ENCODE measurements at places on chromosomes 7 and 10.

DNA sequence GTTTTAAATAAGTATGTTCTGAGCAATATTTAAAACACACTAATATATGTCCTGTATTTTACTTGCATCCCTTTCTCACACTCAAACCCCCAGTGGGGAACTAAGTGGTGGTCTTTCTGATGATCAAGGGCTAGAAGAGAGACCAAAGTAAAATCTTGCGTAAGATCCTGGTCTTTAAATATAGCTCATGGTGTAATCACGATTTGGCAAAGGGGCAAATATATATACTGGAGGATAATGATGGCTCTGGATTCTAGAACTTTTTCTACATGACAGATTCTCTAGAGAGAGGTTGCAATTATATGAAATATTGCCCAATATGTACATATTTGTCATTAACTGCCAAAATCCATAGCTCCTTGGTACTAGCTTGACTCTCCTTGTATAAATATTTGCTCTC, 438.3 kb downstream of the NXPH1 start:
- no peak for DNase-seq

- DNase-seq: no peak
These were observed 120.7 kb downstream of the LRMDA start for GRCh38 chr10:75552171-75552570.

GRCh38 chr7:18191341-18191740, 163.7 kb upstream of the PRPS1L1 start:
- DNase-seq: no peak

GRCh38 chr7:101618916-101619315, 10.2 kb downstream of the MYL10 start:
- DNase-seq: no peak

DNA sequence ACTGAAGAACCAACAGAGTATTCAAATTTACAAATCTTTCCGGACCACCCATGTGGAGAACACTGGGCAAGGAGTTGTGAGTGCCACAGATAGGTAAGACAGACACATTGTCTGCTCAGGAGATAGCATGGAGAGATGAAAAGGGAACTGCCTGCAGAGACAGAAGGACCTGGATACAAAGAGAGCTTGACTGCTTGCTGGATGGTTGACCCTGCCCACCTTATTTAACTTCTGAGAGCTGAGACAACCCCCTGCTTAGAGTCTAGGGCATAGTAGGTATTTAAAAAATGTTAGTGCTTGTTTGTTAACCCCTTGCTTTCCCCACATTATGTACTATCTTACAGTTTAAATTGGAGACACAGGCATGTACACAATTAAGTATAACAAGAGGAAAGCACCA, 314.1 kb downstream of the THSD7A start:
- DNase-seq: no peak

- DNase-seq: no peak
These were observed 36.5 kb downstream of the KLF6 start for GRCh38 chr10:3748484-3748883.

DNA sequence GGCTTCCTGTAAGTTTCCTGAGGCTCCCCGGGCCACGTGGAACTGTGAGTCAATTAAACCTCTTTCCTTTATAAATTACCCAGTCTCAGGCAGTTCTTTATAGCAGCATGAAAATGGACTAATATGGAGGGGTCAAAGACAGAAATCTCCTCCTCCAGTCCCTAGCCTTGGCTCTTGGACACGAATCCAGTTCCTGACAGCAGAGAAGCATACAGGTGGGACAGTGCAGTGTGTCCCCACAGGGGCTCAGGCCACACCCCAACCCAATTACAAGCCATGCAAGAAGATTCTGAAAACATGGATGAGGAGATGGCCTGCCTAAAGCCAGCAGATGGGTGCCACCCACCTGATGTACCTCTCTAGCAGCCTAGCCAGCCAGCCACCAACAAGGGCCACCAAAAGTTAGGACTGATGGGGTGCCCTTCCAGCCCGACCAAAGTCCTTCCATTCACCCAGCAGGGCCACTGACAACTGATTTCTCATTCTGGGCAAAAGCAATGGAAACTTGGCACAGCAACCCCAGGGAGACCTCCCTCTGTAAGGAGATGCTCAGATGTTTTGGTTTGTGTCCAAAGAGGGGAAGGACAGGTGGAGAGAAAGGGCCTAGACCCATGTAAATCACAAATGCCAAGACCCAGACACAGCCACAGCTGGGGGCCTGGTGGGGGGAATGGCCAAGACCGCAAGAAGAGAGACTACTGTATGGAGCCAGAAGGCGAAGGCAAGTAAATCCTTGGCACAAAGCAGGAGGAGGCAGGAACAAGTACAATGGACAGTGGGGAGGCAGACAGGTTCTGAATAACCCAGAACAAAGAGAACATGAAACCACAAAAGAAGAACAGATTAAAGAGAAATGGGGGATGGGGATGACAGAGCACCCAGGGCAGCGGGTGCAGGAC, 13.6 kb downstream of the GPRIN2 start:
- no peak for DNase-seq

DNA sequence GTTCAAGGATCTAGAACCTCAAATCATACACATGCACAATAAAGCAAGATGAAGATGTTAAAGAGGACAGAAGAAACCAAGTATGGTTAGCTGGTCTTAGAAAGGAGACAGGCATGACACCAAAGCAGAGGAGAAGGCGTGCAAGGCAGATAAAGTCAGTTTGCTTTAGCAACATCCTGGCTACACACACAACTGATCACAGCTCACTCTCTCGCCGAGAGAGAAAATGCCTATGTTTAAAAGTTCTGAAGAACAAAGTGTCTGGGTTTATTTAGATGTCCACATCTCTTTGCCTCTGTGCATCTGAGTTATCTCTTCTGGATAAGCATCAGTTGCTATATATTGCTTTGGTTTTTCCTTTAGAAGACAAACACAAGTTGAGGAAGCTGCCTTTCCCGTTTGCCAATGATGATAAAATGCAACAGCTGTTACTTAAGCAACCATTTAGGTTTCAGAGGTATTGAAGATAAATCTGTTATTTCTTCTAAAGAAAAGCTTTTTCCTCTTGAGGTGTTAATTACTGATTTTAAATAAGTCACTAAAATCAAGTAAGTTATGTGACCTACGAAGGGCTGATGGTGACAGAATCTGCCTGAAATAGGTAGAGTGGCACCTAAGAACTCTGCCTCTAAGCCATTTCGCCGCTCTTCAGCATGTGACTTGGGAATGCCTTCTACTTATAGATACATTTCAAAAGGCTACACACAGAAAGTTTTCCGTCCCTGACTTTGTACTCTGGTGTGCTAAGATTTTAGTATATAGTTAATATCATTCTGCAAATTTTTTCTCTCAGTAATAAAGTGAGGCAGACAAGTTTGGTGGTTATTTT, 146.2 kb upstream of the ASAH2 start:
- DNase-seq: no peak

DNA sequence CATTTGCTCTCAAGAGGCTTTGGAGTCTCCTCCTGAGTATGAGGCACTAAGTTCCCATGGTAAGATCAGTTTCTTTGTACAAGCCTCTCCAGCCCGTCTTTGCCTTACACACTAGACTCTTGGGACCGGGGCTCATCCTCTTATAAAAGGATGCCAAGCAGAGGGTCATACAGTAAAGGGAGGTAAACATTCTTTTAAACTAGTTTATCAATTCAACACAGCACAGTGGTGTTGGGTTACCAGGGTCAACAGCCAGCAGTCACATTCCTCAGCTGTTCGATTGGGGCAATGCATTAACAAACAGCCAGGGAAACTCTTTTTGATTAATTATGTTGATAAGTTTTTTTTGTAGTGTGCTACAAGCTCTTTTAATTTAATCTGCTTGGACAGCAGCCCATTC, 37.8 kb downstream of the HHEX start:
- no peak for DNase-seq

DNA sequence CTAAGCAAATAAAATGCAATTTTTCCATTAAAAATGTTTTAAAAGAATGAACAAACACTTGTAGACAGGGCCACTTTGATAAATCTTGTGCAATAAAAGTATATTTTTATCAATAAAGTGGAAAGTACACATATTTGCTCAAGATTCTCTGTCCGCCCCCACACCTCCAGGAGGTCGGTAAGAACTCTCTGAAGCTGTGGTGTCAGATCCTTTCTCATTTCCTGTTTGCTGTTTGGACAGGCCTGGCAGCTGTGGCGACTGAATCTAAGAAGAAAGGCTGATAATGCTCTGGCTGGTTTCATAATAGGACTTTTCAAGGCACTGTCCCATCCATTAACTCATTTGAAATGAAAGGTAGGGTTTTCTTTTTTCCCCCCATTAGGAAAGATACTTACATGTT, 15.3 kb upstream of the ASB4 start:
- no peak for DNase-seq

DNA sequence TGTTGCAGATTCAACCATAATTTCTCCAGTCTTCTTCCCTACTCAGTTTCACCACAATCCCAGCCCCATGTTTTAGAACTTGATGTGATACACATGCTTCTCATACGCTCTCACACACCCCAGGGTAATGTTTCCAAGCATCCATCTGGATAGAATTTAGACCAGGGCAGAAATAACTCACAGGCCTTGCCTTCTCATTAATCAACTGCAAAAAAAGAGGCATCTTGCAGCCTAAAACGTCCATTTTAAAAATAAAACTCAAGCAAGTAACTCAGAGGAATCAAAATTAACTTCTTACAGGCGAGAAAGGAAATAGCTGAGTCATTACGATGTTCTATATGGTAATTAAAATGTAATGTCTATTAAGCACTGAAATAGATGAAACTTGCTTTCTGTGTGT, 127.2 kb upstream of the RSU1 start:
- DNase-seq: no peak

GRCh38 chr10:35895331-35895730, 253.2 kb upstream of the FZD8 start:
- DNase-seq: no peak

GRCh38 chr7:11835260-11835659, 3.3 kb upstream of the THSD7A start:
- no peak for DNase-seq

DNA sequence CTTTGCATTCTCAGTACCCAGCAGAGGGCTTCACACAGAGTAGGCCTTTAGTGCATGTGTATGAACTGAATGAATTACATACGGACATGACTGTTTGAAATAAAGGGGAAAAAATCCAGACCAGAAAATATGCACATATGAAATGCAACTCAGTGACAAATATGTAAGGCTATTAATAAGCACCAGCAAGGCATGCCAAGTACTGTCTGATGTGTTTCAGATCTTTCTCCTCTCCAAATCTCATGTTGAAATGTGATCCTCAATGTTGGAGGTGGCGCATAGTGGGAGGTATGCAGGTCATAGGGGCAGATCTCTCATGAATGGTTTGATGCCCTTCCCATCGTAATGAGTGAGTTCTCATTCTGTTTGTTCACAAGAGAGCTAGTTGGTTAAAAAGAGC, 87.3 kb upstream of the TOMM7 start:
- no peak for DNase-seq

DNA sequence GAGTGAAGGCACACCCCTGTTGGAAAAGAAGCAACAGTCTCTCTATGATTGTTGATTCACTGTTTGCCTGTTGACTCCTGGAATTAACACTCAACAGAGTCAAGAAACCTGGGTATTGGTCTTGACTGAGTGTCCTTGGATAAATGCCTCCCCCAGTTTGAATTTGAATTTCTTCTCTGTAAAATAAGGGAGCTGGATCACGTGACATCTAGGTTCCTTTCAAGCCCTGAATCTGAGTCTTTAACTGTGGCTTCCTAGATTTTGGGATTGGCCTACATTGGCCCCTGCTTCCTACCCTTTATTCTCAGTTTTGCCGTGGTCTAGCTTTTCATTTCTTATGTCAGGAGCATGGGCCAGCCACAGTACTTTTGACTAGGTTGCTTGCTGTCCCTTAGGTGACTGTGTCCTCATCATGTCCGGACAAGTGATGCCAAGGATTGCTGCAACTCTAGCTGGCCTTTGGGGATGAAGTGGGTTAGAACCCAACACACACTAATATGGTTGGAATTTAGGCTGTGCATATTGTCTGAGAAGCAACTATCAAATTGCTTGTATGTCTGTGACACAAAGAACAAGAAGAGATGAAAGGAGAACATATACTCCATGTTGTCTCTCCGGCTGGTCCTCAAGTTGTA, 35.4 kb downstream of the CALD1 start:
- DNase-seq: no peak

DNA sequence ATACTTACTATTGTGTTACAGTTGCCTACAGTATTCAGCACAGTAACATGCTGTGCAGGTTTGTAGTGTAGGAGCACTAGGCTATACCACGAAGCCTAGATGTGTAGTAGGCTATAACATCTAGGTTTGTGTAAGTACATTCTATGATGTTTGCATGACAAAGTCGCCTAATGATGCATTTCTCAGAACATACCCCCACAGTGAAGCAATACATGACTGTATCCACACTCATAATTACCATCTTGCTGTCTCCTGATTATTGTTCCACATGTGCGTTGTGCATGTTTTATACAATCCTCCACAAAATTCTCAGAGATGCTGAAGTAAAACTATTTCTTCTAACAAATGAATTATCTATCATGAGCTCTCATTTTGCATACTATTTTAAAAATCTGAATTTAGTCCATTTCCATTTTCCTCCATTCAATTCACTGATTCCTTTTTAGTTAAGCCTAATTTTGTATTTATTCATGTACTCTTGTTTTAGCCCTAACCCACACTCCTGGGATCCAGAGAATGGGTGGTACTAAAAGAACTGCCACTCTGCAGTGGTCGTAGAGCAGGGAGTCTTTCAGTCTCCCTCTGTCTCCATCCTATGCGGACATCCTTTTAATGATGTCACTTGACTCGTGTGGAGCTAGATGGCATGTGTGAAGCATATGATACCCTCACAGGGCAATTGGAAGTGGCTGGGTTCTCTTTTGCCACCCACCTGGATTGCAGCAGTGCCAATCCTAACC, 67.6 kb upstream of the CAV2 start:
- no peak for DNase-seq

DNA sequence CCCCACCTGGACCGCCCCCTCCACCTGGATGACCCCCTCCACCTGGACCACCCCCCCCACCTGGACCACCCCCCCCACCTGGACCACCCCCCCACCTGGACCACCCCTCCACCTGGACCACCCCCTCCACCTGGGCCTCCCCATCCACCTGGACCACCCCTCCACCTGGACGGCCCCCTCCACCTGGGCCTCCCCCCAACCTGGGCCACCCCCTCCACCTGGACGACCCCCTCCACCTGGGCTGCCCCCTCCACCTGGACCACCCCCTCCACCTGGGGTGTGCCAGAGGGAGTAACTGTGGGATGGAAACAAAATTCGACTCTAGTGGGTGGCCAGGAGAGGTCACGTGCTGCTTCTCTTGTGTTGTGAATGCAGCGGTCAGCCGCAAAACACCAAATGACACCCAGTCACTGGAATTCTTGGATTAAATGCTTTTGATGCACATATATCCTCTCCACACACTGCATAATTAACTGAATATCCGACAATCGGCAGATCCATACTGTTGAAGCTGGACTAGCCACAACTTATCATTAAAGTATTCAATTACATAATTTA, 316.7 kb downstream of the PTPRN2 start:
- DNase-seq: no peak

GRCh38 chr10:62614389-62615157, 189.9 kb upstream of the ADO start:
- DNase-seq: no peak

- no peak for DNase-seq
These were observed 12.7 kb downstream of the CHN2 start for GRCh38 chr7:29207162-29207801.

Measured in stimulated activated CD4-positive, alpha-beta T cell treated with anti-CD3 and anti-CD28 coated beads, TNF-alpha, amount 100 ng/mL, for 1 hour (primary cell).